Femur (tissue), 1 donor: ENCODE measurements at places on chromosomes 2 and 18.

DNA sequence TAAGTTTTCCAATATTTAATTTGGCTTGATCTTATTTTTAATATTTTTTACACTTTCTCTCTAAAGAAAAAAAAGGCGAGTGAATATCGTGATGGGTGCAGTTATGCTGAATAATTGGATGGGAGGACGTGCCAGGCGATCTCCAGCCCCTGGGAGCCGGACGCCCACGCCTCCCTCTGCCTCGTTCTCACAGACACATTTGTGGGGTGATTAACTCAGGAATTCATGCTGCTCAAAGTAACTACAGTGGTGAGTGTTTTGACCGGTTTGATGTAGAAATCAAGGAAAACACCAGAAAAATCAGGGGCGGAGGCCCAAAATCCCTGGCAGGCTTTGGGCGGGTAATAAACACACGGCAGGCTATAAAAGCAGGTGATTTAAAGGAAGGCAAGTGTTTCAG, 736.8 kb upstream of the SALL3 start:
- DNase-seq = no peak

DNA sequence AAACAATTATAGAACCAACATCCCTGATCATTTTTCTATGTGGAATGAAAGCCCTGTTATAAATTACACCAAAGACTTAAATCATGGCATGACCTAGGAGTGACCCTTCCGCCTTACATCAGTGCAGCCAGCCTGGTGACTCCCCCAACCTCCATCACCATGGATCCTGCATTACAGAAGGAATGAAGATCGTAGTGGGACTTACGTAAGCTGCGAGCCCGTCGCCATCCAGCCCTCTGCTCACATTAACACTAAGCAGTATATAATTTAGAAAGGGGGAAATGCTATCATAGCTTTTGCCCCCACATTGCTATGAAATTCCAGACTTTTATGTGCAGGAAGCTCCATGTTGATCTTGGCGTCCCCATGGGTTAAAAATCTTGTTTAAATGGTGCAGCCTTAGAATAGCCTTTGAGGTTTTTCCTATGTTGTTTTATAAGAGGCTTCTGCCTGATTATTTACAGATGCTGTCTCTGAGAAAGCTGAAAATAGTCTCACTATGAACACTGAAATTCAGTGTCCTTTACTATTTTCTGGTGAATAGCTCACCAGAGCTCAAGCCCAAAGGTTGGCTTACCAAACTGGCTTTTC, 76.3 kb downstream of the COLEC12 start:
- peak; percentile 62 for DNase-seq

- DNase-seq = no peak
Observed at GRCh38 chr2:182553483-182553882, 126.6 kb upstream of the PDE1A start.

DNA sequence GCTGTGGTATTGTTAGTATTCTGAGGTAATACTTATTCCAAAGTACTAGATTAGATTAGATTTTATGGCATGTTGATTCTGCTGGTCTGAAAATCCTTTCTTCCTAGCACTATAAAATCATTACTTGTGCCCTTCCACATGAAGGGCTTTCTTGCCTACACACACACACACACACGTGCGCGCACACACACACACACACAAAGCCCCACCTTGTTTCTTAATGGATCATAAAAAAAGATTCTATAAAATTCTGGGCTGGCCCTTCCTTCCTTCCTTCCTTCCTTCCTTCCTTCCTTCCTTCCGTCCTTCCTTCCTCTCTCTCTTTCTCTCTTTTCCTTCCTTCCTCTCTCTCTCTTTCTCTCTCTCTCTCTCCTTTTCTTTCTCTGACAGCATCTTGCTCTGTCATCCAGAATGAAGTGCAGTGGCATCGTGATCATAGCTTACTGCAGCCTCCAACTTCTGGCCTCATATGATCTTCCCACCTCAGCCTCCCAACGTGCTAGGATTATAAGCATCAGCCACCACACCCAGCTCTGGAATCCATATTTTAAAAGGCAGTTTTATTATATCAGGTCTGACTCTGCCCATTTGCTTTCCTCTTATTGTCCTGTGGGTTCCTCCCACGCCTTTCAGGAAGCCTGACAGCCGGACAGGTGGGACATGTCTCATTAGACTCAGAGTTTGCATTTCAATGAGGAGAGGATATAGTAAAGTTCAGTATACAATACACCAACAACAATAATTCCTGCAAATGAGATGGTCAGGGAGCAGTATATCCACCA, 321.1 kb downstream of the PIK3C3 start:
- DNase-seq = no peak

DNA sequence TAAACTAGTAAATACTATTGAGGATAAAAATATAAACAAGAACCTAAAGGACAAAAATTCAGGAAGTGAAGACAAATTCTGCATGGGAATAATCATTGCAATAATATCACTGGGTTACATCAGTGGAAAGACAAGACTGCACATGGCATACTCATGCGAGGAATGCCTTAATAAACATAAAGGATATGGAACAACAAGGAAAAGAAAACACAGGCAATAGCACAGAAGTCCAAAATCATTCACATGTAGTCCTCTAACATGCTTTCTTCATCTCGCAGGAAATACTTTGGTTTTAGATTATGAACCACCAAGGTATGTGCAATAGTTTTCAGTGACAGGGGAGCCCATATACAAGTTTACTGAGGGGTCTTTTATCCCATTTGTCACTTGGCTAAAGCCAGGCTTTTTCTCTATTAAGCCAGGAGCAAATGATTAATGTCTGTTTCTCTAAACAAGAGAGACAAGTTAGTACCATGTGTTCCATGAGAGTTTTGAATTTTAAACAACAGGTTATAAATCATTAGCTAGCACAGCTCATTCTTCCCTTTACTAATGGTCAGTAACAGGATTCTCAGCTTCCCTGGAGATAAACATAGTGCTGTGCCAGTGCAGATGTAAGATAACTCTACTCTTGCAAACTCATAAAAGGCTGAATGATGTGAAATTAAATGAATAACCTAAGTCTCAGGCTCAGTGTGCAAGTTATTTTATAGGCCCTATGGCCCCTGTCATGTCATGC, 353.6 kb upstream of the FSIP2 start:
- DNase-seq = no peak

DNA sequence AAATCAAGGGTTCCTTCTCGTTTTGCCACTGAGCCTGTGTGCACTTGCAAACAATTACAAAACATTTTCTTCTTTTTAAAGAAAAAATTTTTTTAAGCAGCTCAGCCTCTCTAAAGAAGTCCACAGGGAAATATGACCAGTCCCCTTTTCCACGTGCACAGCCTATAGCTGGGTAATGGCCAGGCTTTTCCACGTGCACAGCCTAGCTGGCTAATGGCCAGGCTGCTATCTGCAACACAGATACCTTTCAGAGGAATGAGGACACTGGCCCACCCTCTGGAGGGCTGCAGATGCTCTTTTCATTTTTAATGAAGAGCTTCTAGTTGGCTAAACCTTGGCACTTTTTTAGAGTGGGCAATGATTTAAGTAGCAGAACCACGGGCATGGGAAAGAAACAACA, 46.3 kb downstream of the ASB18 start:
- no peak for DNase-seq

GRCh38 chr2:229300790-229301189, 29.7 kb upstream of the PID1 start:
- no peak for DNase-seq

- peak; percentile 65 for DNase-seq
Observed at GRCh38 chr2:107325981-107326786, 440.2 kb upstream of the ST6GAL2 start.

GRCh38 chr2:207825978-207826377, 56.3 kb upstream of the FZD5 start:
- DNase-seq = peak; percentile 73

- DNase-seq = peak; percentile 67
Observed at GRCh38 chr18:59697236-59697932, at the start of gene CCBE1. Gene CCBE1, minus strand, starts transcription at chr18:59697423.

DNA sequence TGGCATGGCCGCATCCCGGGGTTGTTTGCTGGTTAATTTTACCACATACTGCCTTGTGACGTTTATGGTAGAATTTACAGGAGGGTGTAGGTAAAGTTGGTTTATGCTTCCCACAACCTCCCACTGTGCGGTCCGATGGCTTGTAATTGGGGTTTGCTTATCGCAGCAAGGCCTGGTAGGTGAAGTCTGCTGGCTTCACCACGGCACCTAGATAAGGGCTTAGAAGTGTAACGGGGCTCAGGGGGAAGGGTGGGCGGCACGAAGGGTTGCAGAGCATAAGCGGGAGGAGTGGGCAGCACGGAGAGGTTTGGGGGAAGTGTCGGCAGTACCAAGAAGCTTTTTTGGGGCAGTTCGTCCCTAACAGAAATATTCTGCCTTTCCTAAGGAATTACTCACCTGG, 39.0 kb upstream of the TMEM131 start:
- DNase-seq = no peak

- DNase-seq = no peak
Observed at GRCh38 chr2:227570615-227571014, 28.1 kb upstream of the SCYGR2 start.

- no peak for DNase-seq
Observed at GRCh38 chr2:165248238-165248637, 9.0 kb downstream of the SCN2A start.

DNA sequence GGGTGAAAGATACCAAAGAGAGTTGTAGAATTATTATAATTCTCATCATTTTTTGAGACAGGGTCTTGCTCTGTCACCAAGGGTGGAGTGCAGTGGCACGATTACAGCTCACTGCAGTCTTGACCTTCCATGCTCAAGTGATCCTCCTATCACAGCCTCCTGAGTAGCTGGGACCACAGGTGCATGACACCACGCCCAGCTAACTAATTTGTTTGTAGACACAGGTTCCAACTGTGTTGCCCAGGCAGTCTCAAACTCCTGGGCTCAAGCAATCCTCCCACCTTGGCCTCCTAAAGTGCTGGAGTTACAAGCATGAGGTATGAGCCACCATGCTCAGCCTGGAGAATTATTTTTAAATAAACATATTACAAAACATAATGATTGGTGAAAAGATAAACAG, 92.8 kb upstream of the MSH6 start:
- no peak for DNase-seq

DNA sequence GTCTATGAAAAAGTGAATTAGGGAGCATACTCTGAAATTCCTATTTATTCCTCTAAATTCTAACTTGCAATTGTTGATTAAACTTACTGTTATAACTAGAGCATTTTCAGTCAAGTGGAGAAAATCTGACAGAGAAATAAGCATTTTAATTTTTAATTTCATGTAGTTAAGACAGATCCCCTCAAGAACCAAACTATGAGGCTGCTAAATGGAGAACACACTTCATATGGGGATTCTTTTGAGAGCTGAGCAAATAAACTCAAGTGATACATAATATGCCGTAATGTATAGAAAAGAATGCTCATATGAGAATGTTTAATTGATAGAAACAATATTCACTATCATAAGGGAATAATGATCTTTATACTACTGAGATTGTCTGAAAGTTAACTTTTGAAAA, 340.8 kb downstream of the ERBB4 start:
- DNase-seq = no peak

GRCh38 chr2:44244135-44244871, 31.0 kb upstream of the SLC3A1 start:
- peak; percentile 53 for DNase-seq

- DNase-seq = no peak
Observed at GRCh38 chr18:24466771-24467170, 6.3 kb downstream of the HRH4 start.

DNA sequence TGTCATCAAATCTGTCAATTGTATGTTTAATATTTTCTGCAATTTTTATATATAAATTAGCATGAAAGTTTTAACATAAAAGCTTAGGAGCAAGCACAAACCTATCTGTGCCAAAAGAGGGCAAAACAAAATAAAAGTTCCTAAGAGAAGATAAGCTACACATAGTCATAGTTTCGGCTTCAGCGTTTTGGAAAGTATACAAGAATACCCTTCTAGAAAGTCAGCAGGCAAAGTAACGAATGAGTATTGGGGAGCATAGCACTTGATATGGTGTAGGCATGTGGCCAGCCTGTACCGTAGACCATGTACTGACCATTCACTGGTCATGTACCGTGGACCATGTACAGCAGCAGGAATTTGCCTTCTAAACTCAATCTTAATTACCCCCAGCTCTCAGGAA, 156.1 kb downstream of the TMEM247 start:
- no peak for DNase-seq

GRCh38 chr2:21301871-21302455, 178.2 kb downstream of the TDRD15 start:
- no peak for DNase-seq

GRCh38 chr18:8946066-8946838, 156.2 kb upstream of the NDUFV2 start:
- DNase-seq = no peak

GRCh38 chr2:204260162-204260877, 285.0 kb upstream of the PARD3B start:
- peak; percentile 83 for DNase-seq

DNA sequence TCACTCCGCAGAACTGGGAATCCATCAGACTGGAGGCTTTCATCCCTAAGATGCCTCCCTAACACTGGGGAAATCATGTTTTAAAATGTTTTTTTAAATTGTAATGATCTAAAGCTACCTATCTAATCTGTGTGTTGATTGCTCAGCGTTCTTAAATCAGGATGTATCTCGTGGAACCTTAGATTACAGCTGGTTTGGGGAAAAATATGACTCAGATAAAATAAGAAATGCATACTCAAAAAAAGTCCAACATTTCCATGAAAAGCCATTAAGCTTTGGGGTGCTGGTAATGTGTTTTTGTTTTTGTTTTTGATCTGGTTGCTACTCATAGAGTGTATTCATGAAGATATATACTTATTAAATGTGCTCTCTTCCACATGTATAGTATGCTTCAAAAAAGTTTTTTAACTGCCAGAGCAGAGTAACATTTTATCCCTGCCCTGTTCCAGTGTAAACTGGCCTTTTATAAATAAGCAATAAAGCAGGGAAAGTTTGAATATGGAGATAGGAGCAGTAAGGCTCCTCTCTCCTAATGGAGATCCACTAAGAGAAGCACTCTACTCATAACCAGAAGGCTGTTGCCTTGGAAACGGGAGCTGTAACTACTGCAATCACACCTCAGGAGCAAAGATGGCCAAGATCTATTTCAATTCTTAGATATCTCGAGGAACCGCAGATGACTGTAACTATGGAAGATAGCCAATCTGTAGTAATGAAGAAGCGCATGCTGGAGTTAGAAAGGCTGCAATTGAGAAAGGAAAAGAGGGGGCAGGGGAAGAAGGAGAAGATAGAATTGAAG, 41.6 kb downstream of the ANKRD44 start:
- DNase-seq = no peak

- peak; percentile 36 for DNase-seq
Observed at GRCh38 chr2:105640246-105640645, 104.5 kb upstream of the NCK2 start.

DNA sequence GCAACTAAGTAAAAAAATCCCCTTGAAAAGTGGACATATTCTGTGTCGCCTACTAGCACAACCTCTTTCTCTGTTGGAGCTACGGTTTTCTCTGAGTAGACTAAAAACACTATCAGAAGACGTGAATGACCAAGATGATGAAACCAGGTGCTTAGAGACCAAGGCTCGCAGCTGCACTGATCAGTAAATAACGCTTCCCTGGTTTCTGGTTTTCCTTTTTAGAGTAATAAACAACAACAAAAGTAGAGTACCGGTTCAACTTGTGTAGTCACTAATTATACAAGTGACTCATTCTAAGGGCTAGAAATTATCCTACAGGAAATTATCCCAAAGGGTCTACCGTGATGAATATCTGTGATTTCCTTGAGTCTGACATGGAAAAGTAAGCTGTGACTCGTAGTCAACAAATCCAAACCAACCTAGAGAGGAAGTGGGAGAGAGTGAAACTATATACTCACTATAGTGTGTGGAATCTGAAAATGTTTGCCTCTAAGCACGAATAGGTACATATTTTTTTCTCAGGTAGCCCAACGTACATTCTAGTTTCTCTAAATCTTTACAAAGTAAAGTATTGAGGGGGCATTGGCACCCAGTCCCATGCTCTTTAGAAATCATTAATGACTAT, 17.8 kb downstream of the RASGRP3 start:
- DNase-seq = no peak
